ENCODE measurements at places on chromosomes 1 and 21. TPM values are rescaled to one million over a fixed set of nuclear protein-coding genes. Genes with fewer than 3 reads are reported as not detected.
A peak's percentile ranks its signal among the peaks of the same experiment; 100 is the strongest.

The FNDC5 gene
- 28.7 TPM for total RNA-seq

The CDKN2C gene
- total RNA-seq: 3.5 TPM

The SPRR5 gene
- total RNA-seq: not detected

The UBXN10 gene
- 1.4 TPM for total RNA-seq

The VWA5B1 gene
- total RNA-seq: 0.30 TPM

The AMPD1 gene
- total RNA-seq: not detected

The ZSWIM5 gene
- total RNA-seq: 13.1 TPM

DNA sequence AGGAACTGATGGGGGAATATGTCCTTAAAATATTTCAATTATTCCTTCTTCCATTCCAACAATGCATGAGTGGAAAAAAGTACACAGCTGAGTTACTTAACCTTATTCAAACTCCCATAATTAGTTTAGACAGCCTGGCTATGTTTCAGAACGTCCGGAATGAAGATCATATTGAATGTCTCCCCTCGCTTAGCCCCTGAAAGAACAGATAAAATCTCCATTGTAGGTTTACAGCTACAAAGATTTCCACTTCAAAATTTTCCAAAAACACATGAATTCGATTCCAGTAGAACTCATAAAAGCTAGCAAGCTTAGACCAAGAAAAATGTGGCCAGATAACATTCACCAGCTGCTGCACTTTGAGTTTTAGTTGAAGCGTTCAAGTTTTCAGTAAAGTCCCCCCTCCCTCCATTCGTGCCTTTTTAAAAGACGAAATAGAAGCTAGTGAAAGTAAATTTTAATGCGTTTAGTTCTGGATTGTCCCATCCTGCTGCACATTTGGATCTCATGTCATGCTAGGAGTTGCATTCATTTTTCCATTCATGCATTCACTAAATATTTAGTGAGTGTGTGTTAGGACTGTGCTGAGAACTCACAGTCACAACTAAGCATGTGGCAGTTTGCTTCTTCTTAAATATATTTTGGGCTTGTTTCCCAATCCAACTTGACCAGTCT, 29.4 kb upstream of the SSX2IP start:
- H3K4me1 ChIP-seq: peaks cover 43% of the 10 kb centered on the region
- H3K36me3 ChIP-seq: no peaks in the 10 kb centered on the region

DNA sequence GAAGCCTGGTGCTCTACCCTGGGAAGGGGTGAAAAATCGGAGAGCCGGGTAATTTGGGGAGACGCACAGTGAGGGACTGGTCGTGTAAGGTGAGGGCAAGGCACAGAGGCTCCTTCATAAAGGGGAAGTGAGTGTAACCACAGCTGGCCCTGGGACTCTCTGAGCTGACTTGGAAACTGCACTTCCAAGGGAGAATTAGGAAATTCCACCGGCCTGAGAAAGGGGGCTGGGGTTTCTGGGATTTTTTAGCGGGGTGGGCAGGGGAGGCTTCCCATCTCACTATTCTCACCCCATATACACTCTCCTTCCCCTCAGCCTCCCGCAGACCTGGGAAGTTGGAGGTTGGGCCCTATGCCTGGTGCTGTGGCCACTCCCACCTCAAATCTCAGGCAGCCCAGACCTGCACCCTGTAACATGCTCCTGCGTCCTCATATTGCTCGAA, 88.3 kb upstream of the IPO9 start:
- peaks cover 63% of the 10 kb centered on the region for H3K4me1 ChIP-seq
- peaks cover 28% of the 10 kb centered on the region for H3K27me3 ChIP-seq
- no peak for DNase-seq
- peak overlapping the region; percentile 85 for H3K27ac ChIP-seq
- peaks cover 4% of the 10 kb centered on the region for H3K36me3 ChIP-seq
- peak overlapping the region; percentile 97 for H3K4me3 ChIP-seq

DNA sequence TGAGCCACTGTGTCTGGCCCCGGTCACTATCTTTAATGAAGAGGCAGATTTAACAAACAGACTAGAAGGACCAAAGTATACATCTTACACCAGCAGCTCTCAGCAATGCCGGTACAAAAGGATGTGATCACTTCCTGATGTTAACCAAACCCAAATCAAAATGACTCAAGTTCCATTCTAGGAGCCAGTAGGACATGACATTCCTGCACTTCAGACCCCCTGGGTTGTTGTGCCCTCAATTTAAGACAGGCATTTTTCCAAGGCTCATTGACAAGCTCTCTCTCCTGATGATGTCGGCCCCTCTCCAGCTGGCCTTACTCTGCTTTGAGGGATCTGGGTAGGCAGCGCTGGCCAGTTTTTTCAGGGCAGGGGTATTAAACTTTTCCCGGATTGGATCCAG, 35.1 kb downstream of the YARS1 start:
- no peak overlapping the region for H3K27ac ChIP-seq
- no peak overlapping the region for H3K4me3 ChIP-seq
- H3K27me3 ChIP-seq: no peaks in the 10 kb centered on the region
- DNase-seq: no peak

- peaks cover 26% of the 10 kb centered on the region for H3K4me1 ChIP-seq
- DNase-seq: no peak
- no peak overlapping the region for H3K27ac ChIP-seq
- H3K4me3 ChIP-seq: no peak overlapping the region
- H3K27me3 ChIP-seq: no peaks in the 10 kb centered on the region
These were observed 4.1 kb downstream of the TIE1 start for GRCh38 chr1:43304771-43305300.

DNA sequence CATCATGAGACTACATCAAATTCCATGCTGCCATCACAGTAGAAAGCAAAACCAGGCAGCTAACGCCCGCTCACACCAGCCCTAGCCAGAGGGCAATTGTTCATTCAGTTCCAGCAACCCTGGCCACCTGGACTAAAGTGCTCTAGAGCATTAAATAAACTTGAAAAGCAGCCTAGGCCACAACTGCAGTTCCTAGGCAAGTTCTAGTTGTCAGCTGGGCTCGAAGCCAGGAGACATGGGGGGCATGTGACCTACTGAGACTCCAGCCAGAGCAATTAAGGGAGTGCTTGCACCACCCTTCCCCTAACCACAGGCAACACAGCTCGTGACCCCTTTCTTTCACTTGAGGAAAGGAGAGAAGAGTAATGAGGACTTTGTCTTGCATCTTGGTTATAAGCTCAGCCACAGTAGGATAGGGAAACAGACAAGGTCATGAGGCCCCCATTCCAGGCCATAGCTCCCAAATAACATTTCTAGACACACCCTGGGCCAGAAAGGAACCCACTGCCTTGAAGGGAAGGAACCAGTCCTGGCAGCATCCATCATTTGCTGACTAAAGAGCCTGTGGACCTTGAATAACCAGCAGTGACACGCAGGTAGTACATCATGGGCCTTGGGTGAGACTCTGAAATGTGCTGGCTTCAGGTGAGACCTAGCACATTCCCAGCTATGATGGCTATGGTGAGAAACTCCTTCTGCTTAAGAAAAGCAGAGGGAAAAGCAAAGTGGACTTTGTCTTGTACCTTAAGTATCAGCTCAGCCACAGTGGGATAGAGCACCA, 77.0 kb downstream of the ZZZ3 start:
- H3K27ac ChIP-seq: no peak overlapping the region
- H3K36me3 ChIP-seq: peaks cover 48% of the 10 kb centered on the region
- no peaks in the 10 kb centered on the region for H3K4me1 ChIP-seq
- H3K27me3 ChIP-seq: no peaks in the 10 kb centered on the region

- no peaks in the 10 kb centered on the region for H3K4me1 ChIP-seq
- no peak overlapping the region for H3K4me3 ChIP-seq
- H3K27ac ChIP-seq: no peak overlapping the region
- no peaks in the 10 kb centered on the region for H3K27me3 ChIP-seq
- no peaks in the 10 kb centered on the region for H3K36me3 ChIP-seq
- DNase-seq: no peak
These were observed 242.7 kb upstream of the JUN start for GRCh38 chr1:59026472-59026948.

DNA sequence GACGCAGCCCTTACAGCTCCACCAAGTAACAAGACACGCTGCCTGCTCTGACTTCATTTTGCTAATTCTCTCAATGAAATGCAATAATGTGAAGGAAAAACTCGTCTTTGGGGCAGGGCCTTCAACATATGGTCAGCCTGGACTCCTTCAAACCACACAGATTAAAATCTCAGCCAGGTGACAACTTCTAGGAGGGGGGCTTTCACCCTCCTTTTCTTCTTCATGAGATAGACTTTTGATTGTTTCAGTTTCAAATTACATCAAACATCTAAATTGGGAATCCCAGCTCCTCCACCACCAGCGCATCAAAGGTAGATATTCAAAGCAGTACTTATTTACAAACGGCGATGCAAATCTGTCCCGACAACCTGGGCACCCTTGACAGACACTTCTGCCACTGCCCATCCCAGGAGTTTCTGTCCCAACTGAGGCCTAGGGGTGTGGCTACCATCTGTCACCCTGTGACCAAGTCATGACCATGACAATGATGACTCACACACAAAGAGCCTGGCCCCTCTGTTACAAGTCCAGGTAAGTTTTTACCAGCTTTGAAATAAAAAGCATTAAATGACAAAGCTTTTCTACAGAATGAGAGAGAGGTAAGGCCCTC, 29.7 kb downstream of the SSBP3 start:
- no peaks in the 10 kb centered on the region for H3K27me3 ChIP-seq
- peak overlapping the region; percentile 92 for H3K27ac ChIP-seq
- no peak overlapping the region for H3K4me3 ChIP-seq
- DNase-seq: no peak
- no peaks in the 10 kb centered on the region for H3K36me3 ChIP-seq
- H3K4me1 ChIP-seq: peaks cover 73% of the 10 kb centered on the region

DNA sequence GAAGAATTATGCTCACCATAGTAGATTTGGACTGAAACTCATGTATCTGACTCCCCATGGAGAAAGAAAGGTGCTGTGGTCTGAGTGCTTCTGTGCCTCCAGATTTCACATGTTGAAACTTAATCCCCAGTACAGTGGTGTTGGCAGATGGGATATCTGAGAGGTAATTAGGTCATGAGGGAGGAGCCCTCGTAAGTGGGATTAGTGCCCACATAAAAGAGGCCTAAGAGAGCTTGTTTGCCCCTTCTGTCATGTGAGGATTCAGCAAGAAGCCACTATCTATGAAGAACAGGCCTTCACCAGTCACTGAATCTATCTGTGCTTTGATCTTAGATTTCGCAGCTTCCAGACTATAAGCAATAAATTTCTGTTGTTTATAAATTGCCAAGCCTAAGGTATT, 150.1 kb downstream of the PLPP3 start:
- no peak overlapping the region for H3K27ac ChIP-seq
- H3K4me1 ChIP-seq: peaks cover 45% of the 10 kb centered on the region
- DNase-seq: no peak
- H3K27me3 ChIP-seq: no peaks in the 10 kb centered on the region
- H3K36me3 ChIP-seq: no peaks in the 10 kb centered on the region
- H3K4me3 ChIP-seq: no peak overlapping the region

GRCh38 chr1:34488080-34488708, 266.7 kb upstream of the GJB5 start:
- peaks cover 3% of the 10 kb centered on the region for H3K36me3 ChIP-seq
- DNase-seq: no peak
- H3K4me1 ChIP-seq: no peaks in the 10 kb centered on the region
- H3K4me3 ChIP-seq: no peak overlapping the region

DNA sequence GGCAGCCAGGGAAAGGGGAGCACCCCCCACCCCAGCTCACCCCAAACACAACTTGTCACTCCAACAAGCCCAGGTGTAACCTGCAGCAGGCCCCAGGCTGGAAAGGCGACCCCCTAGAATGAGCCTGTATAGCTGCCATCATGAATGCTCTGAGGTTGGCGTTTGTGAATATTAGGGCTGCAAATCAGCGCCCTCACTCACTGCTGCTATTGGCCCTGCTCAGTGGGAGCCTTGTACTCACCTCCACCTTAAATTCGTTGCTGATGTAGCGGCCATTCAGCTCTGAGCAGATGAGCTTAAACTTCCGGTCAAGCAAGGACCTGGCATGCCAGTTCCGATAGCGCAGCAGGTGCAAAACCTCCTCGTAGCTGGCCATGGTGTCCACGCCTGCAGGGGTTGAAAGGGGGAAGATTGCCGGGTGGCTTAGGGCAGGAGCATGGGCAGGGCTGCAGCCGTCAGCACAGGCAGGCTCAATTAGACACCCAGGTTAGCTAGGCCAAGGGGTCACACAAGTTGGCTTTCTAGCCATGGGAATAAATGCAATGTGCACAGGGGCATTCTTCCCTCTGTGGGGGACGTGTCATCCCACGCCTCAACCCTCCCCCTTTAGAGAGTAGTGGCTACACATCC, 81.7 kb downstream of the PIK3CD start:
- H3K27me3 ChIP-seq: no peaks in the 10 kb centered on the region
- H3K36me3 ChIP-seq: peaks cover 32% of the 10 kb centered on the region
- H3K4me3 ChIP-seq: no peak overlapping the region
- DNase-seq: no peak
- peaks cover 7% of the 10 kb centered on the region for H3K4me1 ChIP-seq
- no peak overlapping the region for H3K27ac ChIP-seq
